DMS 273 treated with DMSO at 0.1 percent for 48 hours (cell line): ENCODE measurements at places on chromosomes 12 and 14.
A peak's percentile ranks its signal among the peaks of the same experiment; 100 is the strongest.

DNA sequence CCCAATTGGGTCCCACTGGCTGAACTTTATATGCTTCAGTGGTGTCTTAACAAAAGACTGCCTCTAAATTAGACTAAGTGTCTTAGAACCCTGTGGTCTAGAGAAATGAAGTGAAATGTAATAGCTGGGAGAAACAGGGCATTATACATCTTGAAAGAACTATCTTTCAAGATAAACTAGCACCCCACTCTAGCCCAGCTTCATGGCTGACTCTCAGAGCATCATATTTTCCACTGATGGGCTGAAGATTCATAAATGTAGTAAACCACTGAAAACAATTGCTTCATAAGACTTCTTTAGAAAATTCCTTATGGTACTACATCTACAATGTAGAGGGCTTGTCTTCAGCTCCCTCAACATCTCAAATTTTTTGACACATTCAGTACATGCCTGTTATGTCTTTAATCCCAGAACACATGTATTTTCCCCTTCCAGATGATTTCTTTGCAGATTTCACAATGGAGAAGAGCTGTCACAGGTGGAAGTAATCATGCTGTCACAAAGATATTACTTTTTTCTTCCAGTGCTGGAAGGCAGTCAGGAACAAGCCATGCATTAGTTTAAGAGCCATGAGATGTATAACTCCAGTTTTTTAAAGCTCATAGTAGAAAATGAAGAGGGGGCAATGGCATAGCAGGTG, 48.5 kb downstream of the IFNG-AS1 start:
- no peak for DNase-seq

DNA sequence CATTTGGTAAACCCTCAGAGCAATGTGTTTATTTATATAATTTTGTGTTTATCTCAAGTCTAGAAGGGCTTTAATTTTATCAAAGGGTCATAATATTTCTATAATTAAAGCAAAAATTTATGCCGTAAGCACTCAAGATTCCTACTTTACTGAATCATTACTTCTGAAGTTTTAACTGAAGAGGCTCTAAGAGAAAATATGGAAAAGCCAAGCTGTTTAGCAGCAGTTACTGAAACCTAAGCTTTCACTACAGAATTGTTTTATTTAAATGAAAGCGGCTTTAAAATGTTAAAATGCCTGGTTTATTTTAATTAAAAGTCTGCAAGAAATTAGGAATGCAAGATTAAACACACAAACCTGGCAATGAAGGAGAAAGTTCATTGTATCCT, 73.9 kb upstream of the BBS10 start:
- no peak for DNase-seq

DNA sequence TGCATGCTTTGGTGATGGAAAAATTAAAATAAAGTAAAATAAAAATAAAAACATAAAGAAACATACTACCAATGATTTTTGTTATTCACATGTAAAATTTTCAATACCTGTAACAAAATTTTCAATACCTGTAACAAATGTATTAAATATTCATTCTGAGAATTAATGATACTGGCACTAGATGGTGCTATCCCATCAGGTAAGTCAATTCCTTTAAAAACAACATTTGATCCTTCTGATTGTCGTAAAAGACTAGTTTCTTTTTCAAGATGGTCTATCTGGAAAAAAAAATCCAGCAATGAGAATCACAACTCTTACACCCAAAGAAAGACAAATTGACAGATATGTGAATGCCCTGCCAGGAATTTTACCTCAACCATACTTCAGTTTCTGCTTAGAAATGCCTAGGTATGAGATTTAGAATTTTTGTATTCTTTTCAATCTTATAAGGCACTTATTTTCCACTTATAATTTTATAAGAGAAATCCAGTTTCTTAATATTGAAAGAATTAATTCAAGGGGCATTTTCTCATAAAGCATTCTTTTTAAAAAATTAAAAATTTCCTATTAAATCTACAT, 30.7 kb downstream of the CEP290 start:
- DNase-seq, result no peak

DNA sequence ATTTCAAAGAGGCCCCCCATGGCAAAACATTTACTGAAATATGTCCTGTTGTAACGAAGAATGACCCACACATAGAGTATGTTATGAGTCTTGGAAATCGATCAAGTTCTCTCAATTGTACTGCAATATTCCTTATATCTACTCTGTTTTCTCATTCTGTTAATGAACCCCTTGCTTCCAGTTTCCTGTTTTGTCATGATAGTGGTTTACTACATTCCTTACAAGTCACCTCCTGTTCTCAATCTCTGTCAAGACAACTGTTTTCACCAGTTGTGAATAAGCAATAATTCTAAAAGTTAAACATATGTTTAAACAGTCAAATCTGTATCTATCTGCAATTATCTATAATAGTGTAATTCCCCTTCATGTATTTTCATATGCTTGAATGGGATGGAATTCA, 16.4 kb upstream of the ARID2 start:
- DNase-seq, result no peak

DNA sequence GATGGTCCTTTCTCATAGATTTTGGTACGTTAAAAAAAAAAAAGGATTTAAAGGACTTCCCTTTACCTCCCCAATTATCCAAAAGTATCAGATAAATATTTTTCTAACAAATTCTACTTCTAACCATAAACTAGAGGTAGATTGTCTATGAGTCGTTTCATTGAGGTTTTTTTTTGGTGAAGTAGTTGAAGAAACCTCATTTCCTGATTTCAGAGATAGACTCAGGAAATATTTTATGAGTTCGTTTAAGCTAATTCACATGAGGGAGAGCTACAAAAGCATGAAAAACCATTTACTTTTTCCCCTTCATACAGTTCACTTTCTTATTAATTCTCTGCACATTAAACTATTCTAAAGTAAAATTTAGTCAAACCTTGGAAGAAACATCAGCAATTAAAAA, 112.5 kb downstream of the RALGAPA1 start:
- DNase-seq, result no peak

DNA sequence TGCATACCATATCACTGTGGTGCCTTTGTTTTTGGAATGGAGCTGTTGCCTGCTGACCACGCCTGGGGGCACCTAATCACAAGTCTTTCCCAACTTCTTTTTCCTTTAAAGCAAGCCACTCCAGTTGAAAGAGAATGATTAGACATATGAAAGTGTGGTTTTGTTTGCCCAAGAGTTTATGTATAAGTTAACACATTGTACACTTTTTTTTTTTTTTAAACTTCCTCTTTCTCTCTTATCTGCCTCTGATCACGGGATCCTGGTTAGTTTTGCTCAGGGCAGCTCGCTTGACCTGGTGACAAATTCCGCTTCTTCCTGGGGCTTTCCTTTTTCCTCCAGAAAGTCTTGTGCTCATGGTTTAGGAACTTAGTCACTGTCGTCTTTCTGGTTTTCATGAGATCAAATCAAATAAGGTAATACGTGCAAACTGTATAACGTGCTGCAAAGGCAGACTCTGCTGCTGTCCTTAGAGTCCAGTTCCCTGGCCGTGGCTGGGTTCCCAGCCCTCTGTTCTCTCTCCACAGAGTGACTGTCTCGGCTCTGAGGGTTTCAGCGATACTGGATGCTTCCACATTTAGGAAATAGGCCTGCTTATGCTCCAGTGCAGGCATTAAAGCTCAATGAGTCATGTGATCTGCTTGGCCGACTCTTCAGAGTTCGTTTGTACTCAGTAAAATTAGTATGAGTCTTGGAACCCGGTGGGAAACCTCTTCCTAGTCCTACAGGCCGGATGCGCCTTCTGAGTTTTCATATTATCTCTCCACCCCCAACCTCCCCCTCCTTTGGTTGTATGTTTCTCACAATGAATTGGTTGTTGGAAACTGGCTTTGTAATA, 15.2 kb downstream of the RASSF3 start:
- no peak for DNase-seq

DNA sequence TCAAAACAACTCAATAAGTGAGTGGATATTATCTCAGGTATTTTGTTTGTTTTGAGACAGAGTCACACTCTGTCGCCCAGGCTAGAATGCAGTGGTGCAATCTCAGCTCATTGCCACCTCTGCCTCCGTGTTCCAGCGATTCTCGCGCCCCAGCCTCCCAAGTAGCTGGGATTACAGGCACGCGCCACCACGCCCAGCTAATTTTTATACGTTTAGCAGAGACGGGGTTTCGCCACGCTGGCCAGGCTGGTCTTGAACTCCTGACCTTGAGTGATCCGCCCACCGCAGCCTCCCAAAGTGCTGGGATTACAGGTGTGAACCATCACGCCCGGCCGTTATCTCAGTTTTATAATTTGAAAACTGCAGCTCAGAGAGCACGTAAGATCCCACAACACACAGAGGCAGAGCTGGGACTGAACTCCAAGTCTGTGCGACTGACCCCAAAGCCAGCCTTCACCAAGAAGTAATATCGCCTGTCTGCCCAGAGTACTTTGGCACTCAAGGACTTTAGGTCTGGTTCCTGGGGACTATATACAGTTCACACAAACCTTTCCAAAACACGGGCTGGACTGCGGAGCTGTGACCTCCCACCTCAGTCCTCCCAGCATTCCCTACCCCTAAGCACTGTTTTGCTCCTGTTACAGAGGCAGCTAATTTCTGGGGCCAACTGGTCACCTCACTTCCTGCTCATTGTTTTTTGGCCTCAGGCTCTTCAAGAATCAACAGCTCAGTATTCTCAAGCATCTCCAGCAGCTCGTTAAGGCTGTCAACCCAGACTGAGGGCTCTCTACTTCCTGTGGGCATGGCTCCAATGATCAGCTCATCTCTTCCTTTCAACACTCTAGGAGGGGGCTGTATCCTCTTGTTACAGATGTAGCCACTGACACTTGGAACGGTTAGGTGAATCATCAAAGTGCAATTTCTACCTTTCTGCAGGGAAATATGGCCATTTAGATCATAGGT, 22.5 kb downstream of the TESC start:
- DNase-seq, result no peak

DNA sequence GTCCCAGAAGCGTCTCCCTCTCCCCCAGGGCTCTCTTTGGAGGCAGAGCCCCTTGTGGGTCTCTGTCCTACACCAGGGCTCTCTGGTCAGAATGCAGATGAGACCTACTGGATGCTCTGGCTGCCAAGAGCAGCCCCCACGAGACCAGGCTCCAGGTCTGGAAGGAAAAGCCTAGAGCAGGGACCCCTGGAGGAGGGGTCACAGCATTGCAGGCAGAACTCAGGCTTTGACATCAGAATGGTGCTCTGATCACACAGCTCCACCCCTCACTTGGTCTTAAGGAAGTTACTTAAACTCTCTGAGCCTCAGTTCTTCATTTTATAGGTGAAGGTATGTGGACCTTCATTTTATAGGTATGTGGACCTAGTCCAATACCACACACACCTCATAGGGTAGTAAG, 83.1 kb downstream of the ARL6IP4 start:
- DNase-seq, result no peak

GRCh38 chr12:55972042-55972441, 1.8 kb upstream of the RAB5B start:
- no peak for DNase-seq

GRCh38 chr14:80390906-80391305, 179.6 kb upstream of the DIO2 start:
- DNase-seq, result no peak

DNA sequence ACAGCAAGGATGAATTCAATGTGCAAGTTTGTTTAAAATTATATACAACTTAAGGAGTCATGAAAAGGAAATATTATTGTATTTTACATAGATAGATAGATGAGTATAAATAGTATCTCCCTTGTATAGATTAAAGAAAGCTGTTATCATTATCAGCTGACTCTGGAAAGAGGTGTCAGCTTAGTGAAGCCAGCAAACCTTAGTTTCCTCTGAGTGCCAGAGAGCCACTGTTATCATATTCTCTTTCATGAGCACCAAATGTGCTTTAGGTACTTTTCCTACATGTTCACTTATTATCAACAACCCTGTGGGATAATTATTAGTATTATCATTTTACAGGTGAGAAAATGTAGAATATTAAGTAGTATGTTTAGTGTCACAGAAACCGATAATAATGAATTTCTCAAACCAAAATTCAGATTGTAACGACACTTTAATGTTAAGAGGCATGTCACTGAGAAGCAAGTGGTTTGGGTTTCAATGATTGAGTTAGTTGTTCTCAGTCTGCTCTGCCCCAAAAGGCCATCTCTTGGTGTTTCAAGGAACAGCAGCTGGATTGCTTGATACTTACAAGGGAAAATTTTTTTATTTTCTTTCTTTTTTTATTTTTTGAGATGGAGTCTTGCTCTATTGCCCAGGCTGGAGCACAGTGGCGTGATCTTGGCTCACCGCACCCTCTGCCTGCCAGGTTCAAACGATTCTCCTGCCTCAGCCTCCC, 53.7 kb downstream of the PLEKHA5 start:
- DNase-seq, result no peak

DNA sequence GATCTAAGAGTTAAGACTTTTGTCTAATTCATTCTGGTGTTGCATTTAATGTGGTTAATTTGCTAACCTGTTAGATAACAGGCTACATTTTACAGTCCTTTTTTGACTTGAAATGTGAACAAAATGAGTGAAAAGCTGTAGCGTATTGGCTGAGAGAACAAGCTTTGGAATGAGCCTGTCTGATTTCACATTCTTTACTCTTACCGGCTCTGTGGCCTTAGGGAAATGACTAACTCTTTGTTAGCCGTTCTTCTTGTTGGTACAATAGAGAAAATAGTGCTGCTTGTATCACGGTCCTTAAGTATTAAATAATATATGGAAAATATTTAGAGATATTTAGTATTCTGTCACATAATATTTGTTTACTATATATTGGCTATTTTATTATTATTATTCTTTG, 1.9 kb downstream of the MNAT1 start:
- DNase-seq, result no peak

GRCh38 chr12:74337951-74338350, 199.7 kb upstream of the ATXN7L3B start:
- no peak for DNase-seq

DNA sequence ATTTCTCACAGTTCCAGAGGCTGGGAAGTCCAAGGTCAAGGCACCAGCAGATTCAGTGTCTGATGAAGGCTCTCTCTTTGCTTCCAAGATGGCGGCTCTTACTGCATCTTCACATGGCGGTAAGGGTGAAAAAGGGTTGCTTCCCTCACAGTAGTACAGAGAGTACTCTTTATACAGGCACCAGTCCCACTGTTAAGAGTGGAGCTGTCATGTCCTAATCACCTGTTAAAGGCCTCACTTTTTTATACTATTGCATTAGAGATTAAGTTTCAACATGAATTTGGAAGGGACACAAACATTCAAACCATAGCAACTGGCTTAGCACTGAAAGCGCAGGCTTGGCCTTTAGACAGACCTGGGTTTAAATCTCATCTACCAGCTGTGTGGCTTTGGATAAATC, 50.0 kb upstream of the TCL1A start:
- no peak for DNase-seq

- DNase-seq, result no peak
Observed at GRCh38 chr12:12585115-12585863, 22.6 kb upstream of the DUSP16 start.

- DNase-seq, result no peak
Observed at GRCh38 chr12:14059548-14059947, 78.1 kb upstream of the GRIN2B start.

- DNase-seq, result peak; percentile 17
Observed at GRCh38 chr12:43776498-43776897, 17.7 kb downstream of the IRAK4 start.
